ENCODE measurements at places on chromosomes 1 and 21.
A peak's percentile ranks its signal among the peaks of the same experiment; 100 is the strongest.

DNA sequence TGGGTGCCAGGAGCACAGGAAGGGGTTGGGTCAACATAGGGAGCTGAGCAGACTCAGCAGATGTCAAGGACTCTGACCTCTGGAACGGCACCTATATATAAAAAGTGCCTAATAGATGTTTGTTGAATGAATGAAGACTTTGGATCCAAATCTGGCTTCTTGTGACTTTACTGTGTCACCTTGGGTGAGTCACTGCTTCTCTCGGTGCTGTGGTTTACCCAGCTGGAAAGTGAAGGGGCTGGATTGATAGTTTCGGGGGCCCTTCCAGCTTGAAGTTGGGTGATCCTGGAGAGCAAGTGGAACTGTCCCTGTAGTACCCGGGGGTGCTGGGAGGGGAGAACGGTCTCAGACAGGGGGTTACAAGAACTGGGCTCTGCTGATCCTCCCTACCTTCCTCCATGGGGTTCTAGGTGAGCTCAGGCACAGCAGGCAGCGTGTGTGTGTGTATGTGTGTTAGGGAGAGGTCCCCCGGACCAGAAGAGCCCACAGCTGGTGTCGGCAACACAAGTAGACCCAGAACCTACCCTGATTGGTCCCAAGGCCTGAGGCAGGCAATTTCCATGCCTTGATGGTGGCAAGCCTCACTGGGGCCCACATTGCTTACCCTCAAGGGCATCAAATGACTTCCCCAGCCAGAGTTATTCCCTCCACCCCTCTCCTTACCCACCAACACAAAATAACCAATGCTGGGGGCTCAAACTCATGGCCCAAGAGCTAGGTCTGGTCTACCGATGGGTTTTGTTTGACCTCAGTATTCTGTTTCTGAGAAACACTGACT is 5.5 kb upstream of the PADI1 start:
- no peak for DNase-seq

DNA sequence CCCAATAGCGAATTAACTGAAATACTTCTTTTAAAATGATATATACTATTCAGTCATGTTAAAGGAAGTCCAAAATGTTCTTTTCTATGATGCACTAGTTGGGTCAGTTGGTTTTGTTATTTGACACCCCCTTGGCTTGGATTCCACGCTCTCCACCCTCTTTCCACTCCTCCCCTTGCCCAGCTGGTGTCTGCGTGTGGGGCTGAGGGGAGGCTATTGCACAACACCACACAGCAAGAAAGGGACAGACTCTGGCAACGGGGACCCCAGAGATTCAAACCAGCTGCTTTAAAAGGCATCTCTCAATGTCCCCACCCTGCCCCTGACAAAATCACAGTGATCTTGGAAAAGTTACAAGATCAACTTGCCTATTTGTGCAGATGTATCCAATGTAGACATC is 394.3 kb downstream of the TGFB2 start:
- no peak for DNase-seq

DNA sequence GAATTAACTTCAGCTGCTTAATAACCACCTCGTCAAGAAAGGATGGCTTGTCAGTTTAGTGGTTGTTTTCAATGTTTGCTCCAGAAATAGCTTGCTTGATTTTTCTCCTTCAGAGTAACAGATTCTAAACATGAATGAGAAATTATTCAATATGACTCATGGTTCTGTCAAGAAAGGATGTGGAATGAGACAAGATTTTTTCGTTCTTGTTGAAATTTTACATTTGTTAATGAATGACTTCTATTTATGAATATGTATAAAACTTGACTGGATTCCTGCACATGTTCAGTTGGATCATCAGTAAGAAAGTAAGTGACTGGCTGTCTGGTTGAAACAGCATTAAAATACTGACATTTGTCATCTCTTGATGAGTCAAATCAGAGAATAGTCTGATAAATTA is 38.3 kb downstream of the IFI44 start:
- DNase-seq, result no peak

- no peak for DNase-seq
These were observed 108.9 kb upstream of the ADAR start for GRCh38 chr1:154716614-154717527.

DNA sequence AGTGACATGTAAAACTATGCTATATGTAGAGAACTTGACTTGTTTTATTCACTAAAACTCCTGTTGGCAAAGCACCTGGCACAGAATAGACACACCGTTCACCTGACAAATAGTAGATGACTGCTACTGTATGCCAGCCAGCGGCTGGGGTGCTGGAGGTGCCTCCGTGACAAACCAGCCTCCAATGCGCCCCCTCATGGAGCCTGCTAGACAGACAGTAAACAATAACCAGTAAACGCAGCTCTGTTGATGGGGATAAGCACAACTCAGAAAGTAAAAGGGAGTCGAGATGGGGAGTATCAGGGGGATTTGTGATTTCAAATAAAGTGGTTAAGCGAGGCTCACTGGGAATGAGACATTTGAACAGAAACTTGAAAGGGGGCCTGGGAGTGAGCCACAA is 107.2 kb downstream of the PRDM2 start:
- DNase-seq, result peak; percentile 21

- no peak for DNase-seq
These were observed 8.8 kb downstream of the KCND3 start for GRCh38 chr1:111980686-111981085.

- DNase-seq, result no peak
These were observed 191.8 kb upstream of the TMEM51 start for GRCh38 chr1:14961661-14962267.

DNA sequence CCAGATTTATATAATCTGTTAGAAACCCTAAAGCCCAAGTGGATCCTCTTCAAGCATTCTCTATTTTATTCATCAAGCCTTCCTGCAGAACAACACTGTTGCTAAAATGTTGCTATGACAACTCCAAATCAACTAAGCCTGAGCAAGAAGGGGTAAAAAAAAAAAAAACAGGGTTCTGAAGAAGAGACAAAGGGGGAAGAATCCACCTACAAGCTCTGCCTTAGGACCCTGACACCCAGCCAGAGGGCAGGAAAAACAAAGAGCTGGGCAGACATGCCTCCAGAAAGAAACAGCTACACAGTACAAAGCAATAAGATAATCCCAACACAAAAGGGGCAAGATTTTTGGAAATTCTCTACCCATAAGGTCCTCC is 1.3 kb downstream of the USF1 start:
- DNase-seq, result peak; percentile 64

DNA sequence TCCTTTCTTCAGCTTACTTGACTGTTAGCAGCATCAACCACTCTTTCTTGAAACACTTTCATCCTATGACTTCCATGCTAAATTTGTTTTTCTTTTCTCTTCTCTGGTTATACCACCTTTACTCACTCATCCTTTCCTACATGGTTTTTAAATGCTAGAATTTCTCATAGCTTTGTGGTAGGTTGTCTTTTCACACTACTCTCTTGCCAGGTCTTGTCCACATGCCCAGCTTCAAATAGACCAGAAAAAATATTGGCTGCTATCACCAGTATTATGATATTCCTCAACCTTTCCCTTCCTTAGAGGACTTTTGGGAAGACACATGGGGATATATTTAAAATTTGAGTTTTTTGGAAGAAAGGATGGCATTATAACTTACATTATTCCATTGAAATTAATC is 48.8 kb downstream of the PPP1R12B start:
- no peak for DNase-seq

GRCh38 chr1:28102189-28102588 is 13.8 kb upstream of the EYA3 start:
- DNase-seq, result no peak

DNA sequence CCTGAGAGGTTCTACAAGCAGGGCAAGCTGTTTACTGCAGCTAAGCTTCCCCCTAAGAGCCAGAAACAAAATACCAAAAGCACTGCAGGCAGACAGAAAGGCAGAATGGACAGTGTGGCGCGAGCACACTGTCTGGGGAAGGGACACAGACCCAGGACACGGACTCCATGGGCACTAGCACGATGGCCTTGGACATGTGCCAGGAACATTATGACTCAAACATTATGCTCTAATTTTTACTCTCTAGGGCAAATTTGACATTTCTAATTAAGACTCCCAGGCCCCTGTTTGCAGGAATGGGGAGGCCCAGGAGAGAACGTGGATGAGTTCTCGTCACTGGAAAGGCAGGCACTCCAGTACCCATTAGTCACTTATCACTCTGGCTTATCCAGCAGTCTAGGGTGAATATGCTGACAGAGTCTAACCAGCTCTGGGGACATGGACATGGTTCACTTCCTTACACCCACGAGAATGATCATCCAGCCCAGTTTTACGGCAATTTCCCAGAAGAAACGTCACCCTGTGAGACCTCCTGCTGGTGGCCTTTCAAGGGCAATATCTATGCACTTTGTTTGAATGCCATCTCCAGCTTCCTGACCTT is 45.1 kb downstream of the CAPN8 start:
- DNase-seq, result no peak

GRCh38 chr1:1889090-1889750 is 1.7 kb downstream of the GNB1 start:
- no peak for DNase-seq

Measured in CD4-positive, alpha-beta T cell treated with Interleukin-21 for 1 hour (primary cell).